ENCODE measurements at places on chromosomes 7 and 10.

DNA sequence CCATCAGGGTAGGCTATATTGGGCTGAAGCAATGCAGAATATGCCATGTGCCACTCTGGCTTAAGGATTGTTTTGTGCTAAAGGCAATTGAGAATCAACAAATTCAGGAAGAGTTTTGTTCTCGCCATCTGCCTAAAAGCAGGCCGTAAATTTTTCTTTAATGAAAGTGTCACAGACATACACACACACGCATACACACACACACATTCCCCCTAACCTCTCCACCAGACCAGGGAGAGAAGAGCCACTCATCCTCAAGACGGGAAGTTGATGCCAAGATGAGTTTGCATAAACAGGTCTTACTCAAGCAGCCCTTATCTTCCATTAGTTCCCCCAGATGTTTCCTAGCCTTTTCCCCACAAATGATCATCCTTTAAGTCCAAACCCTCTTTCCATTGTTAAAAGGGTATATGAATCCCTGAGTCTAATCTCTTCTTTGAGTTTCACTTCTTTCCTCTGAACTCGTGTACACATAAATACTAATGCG is 59.6 kb upstream of the TRIM24 start:
- H3K4me3 ChIP-seq = no peak overlapping the region
- H3K27ac ChIP-seq = no peak overlapping the region
- H3K36me3 ChIP-seq = no peaks in the 10 kb centered on the region
- DNase-seq = no peak

GRCh38 chr7:42002654-42003053 is 234.4 kb downstream of the GLI3 start:
- no peak overlapping the region for H3K27ac ChIP-seq
- no peaks in the 10 kb centered on the region for H3K27me3 ChIP-seq
- H3K36me3 ChIP-seq = no peaks in the 10 kb centered on the region
- DNase-seq = no peak
- H3K4me3 ChIP-seq = no peak overlapping the region

GRCh38 chr10:71564194-71564820 is 155.3 kb downstream of the C10orf105 start:
- no peak for DNase-seq
- no peaks in the 10 kb centered on the region for H3K36me3 ChIP-seq
- no peak overlapping the region for H3K4me3 ChIP-seq
- H3K27me3 ChIP-seq = peaks cover 75% of the 10 kb centered on the region

DNA sequence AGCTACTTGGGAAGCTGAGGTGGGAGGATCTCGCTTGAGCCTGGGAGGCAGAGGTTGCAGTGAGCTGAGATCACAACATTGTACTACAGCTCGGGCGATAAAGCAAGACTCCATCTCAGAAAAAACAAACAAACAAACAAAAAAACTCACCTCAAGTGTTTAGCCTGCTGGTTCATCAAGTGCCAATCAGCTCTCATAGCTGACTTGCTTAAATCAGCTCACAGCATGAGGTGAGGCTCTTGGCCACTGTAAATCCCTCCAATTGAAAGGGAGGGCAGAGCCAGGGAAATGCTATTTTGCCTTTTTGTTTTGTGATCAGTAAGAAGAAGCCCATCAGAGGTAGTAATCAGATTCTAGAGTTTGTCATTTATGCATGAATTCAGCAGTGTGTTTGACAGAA is 112.3 kb downstream of the RAB11FIP2 start:
- H3K27ac ChIP-seq = no peak overlapping the region
- no peak overlapping the region for H3K4me3 ChIP-seq
- DNase-seq = no peak

GRCh38 chr10:81873932-81874816 is 820 bp upstream of the NRG3 start:
- peak overlapping the region; percentile 10 for H3K27ac ChIP-seq
- peak; percentile 86 for DNase-seq
- H3K36me3 ChIP-seq = no peaks in the 10 kb centered on the region
- H3K4me3 ChIP-seq = peak overlapping the region; percentile 82
